Stimulated activated CD4-positive, alpha-beta T cell treated with anti-CD3 and anti-CD28 coated beads, Interleukin-2, amount 100 ng/mL, for 24 hours (primary cell): ENCODE measurements at places on chromosomes 2 and 18.

DNA sequence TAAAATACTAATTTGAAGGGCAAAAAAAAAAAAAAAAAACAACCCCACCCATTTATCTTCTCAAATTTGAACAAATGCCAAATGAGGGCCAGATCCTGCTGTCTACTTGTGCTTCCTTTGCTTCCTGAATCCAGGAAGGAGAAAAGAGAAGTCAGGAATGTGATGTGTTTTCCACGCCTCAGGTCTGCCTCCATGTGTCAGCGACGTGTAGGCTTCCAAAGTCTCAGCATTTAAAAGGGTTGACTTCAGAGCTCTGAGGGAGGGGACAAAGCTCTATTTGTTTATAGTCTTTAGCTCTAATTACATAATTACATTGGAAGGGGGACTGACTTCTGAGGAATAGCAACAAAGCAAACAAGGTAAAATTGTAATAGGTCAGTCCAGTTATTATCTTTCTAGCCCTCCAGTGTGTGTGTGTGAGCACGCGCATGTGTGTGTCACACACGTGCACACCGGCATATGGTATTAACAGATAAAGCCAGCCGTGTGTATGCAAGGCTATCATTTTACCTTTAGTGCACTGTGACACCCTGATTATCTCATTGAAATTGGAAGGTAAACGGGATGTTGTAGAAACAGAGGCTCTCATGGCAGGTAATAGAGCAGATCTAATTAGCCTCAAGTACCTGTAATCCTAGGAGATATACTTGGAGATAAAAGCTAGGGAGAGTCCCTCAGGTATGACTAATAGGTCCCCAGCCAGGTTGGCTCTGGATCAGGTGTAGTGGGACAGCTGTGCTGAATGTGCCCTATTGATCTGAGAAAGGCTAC, 911.4 kb upstream of the ZEB2 start:
- no peak for DNase-seq

DNA sequence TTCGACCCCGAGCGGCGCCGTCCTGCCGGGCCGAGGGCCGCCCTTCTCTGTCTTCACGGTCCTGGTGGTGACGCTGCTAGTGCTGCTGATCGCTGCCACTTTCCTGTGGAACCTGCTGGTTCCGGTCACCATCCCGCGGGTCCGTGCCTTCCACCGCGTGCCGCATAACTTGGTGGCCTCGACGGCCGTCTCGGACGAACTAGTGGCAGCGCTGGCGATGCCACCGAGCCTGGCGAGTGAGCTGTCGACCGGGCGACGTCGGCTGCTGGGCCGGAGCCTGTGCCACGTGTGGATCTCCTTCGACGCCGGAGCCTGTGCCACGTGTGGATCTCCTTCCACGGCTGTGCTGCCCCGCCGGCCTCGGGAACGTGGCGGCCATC, 45.0 kb downstream of the DDX18 start:
- no peak for DNase-seq

DNA sequence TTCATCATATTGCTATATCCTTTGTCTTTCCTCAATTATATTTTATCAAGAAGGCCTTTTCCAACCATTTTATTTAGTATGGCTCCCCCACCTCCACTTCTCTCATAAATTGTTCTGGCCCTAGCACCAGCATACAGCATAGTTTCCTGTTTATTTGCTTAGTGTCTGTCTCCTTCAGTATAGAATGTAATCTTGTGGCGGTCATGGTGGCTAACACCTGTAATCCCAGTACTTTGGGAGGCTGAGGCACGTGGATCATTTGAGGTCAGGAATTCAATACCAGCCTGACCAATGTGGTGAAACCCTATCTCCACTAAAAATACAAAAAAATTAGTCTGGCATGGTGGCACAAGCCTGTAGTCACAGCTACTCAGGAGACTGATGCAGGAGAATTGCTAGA, 39.6 kb upstream of the CLASP1 start:
- DNase-seq = no peak

GRCh38 chr2:1192121-1192520, 221.1 kb upstream of the TPO start:
- DNase-seq = no peak

DNA sequence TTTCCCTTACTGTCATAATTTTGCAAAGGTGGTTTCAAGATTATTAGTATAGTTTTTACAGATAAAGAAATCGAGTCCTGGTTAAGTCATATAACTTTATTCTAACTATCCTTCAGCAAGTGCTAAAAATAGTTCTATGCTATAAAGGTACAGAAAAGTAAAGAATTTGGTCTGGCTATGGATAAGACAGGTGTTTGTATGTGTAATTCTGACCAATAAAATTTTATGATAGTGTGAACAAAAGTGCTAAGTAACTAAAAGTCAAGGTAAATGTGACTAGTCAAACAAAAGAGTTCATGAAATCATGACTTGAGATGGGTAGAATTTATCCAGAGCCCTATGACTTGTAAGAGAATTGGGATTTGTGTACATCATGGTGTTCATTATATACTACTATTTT, 140.7 kb downstream of the COMMD1 start:
- no peak for DNase-seq

DNA sequence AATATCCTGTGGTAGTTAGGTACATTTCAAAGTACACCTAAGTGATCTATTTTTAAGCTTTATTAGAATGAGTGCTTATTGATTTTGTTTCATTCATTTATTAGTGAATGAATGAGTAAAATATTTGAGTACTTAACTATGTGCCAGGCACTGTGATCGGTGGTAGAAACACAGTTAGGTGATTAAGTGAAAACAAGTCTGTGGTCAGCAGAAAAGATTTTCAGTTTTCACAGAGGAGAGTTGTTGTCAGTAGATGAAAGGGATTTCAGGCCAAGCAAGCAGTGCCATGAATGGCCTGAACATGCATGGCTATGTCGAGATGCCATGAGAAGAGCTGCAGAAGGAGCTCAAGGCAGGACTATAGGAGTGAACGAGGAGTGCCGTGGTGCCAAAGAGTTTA, 85.9 kb downstream of the SPTBN1 start:
- DNase-seq = no peak

DNA sequence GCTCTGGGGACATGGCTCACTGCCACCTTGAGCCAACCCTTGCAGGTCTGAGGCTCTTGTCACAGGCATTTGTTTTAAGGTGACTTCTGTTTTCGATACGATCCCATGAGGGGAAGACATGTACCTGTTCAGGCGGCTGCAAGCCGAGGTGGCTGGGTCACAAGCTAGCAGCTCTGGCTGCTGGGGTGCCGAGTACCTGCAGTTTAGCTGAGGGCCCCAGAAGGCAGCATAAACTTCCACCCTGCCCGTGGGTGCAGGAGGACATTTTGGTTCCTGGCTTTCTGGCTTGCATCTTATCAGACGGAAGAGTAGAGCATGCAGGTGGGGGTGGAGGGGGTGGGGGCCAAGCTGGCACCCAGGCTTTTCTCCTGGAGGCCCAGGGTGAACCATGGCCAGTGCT, 28.4 kb downstream of the COA5 start:
- DNase-seq = no peak

DNA sequence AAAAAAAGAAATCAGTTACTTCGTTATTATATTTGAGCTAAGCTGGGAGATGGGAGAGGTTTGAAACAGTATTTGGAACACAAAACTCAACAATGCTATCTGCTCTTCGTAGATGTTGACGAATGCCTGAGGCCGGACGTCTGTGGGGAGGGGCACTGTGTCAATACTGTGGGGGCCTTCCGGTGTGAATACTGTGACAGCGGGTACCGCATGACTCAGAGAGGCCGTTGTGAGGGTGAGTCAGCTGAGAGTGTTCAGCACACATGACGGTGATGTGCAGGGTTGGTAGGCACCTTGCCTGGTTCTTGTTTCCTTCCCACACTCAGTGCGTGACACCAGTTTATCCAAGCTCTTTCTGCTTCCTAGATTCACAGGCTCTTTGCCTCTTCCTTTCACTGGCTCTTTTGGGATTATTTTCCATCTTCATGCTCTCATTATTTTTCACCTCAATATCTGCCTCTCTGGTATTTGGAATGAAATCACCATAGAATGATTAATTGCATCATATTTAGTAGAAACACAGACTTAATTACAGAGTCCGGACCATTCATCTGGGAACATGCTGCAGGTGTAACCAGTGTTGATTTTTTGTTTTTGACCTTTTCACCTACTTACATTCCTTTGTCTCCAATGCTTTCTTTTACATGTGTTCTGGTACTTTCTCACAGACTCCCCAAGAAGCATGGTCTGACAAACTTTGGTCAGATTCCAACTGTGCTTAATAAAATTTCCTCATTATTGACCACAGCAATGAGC, 200.6 kb upstream of the RASGRP3 start:
- peak; percentile 16 for DNase-seq

DNA sequence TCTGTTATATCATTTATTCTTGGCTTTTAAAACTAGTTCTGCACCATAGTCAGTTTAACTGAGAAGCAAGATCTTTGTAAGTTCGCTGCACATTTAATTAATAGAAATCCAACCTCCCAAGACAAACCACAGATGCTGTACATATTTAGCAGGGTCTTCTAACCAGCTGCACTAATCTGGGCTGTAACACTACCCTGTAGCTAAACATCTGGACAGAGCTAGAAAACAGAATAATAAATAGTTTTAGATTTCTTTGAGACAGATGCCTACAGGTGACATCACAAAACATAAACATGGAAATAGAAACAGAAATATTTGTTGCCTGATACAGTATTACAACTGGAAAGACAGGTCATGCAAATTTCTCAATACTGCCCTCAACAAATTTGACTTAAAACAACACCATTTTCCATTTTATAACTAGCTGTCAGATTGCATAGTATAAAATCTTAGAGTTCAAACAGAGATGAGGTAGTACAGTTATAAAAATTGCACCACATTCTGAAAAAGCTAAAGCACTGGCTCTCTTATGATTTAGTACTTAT, 315.1 kb downstream of the NR4A2 start:
- DNase-seq = no peak

DNA sequence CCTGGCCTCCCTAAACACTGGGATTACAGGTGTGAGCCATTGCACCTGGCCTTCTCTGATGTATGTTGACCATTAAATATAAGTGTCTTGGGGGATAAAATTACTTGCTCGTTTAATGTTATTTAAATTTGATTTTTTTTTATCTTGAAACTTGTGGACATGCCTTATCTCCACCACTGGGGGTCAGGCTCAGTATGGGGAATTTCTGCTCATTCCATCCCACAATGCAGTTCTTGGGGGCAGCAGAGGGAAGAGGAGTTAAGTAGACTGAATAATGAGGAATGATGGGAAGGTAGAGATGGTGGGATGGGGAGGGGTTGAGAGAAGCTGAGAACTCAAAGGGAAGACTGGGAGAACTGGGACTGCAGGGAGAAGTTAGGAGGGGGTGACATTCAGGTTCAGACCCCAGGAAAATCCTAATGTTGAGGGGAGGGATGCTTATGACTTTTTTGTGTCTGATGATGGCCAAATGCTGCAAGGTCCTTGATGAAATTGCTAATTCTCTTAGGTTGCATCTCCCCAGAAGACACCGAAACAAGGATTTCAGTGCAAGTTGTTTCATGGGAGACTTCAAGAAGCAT, 174.2 kb downstream of the MIB1 start:
- DNase-seq = no peak

DNA sequence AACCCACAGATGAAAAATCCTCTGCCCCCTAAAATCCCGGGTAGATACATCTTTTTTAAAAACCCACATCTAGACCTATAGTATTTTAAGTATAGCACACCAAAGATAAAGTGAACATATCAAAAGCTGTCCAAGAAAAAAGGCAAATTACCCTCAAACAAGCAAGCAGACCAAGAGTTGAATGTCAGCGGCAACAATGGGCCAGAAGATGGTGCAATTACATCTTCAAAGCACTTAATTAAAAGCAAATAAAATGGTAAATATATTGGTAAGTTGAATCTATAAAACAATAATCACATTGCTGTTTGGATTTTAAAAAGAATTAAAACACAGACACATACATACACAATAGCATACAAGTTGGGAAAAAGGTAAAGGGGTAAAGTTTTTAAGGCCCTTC, 98.5 kb downstream of the MYOM1 start:
- DNase-seq = no peak

- DNase-seq = no peak
Observed at GRCh38 chr2:168328421-168328820, 81.0 kb upstream of the STK39 start.

DNA sequence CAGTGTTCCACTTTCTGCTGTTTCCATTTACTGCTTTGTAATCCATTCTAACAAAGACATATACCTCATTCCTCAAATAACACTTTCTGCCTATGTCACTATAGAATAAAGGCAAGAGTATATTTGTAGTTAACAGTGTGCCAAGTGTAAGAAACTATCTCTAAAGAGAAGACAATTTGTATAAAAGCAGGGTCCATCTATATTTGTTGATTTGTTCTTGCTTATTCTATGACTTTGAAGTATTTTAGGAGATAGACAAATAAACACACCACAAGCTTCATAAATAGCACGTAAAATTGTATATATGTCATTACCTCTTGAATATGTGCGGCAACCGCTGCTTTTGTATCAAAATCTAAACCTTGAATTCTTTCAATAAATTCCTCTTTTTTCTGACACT, 56.0 kb downstream of the CCDC88A start:
- no peak for DNase-seq

- no peak for DNase-seq
Observed at GRCh38 chr2:210442457-210442856, 34.1 kb downstream of the LANCL1 start.

GRCh38 chr2:109258376-109258775, 129.4 kb downstream of the SH3RF3 start:
- DNase-seq = no peak

GRCh38 chr2:67825476-67825875, 237.3 kb downstream of the C1D start:
- DNase-seq = no peak

DNA sequence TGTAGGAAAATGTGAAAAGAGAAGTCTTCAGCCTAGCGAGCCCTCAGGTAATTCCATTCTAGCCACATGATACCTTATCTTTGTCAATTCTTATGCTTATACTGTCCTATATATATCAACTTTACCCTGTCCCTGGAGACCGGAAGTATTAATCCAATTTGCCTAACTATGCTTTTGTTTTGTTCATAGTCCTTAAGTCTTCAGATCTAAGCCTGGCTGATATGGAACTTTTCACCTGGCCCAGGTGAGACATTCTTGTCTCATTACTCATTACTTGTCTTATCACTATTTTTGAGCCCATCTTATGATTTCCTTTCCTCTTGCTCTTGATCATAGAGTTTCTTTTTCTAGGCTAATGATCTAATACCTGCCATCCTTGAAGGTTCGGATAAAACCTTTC, 194.1 kb upstream of the FANCL start:
- no peak for DNase-seq

GRCh38 chr2:143474586-143474985, 345.4 kb downstream of the ARHGAP15 start:
- no peak for DNase-seq

- peak; percentile 73 for DNase-seq
Observed at GRCh38 chr2:111116843-111117597, 3.7 kb upstream of the BCL2L11 start.

GRCh38 chr2:168456521-168457189, 583 bp downstream of the CERS6 start:
- peak; percentile 59 for DNase-seq

- DNase-seq = no peak
Observed at GRCh38 chr2:219902891-219903552, 275.6 kb downstream of the SLC4A3 start.

GRCh38 chr2:142300517-142300916, 169.7 kb upstream of the LRP1B start:
- DNase-seq = no peak
